A549 treated with Mapracorat at 1 μM for 4 hours (cell line): ENCODE measurements at places on chromosomes 1 and 21. TPM values are rescaled to one million over a fixed set of nuclear protein-coding genes. Genes with fewer than 3 reads are reported as not detected.

Gene PCNX2
- total RNA-seq, result 9.4 to 10.6 TPM (median 10.2 TPM) in 5 replicates

Gene TSSK3
- total RNA-seq, result 0.86 TPM in 1 of 5 replicates, not detected in the others

Gene RAB42
- 2.9 to 3.5 TPM (median 3.1 TPM) in 5 replicates for total RNA-seq

Gene ALG6
- total RNA-seq, result 4.6 to 6.8 TPM (median 4.9 TPM) in 5 replicates

Gene TXLNA
- 25.9 to 29.9 TPM (median 26.8 TPM) in 5 replicates for total RNA-seq

Gene C1orf87
- not detected in 5 replicates for total RNA-seq

Gene LRIG2
- 3.2 to 4.0 TPM (median 4.0 TPM) in 5 replicates for total RNA-seq

Gene CR1L
- total RNA-seq, result 0.40 TPM in 1 of 5 replicates, not detected in the others

Gene CRP
- not detected in 5 replicates for total RNA-seq

Gene ATAD3A
- 28.1 to 41.2 TPM (median 37.2 TPM) in 5 replicates for total RNA-seq

Gene BCAN
- 0.12 TPM in 1 of 5 replicates, not detected in the others for total RNA-seq

Gene TP53BP2
- total RNA-seq, result 24.3 to 27.9 TPM (median 26.4 TPM) in 5 replicates

Gene LBR
- total RNA-seq, result 29.1 to 40.7 TPM (median 39.3 TPM) in 5 replicates

Gene RRP1B
- 36.4 to 39.8 TPM (median 37.3 TPM) in 5 replicates for total RNA-seq

Gene C1QC
- not detected in 5 replicates for total RNA-seq

Gene PLPP3
- 25.2 to 31.7 TPM (median 27.9 TPM) in 5 replicates for total RNA-seq

Gene ADAM30
- not detected in 5 replicates for total RNA-seq

Gene TTC22
- not detected in 5 replicates for total RNA-seq
